ENCODE measurements at places on chromosomes 3 and 15.

DNA sequence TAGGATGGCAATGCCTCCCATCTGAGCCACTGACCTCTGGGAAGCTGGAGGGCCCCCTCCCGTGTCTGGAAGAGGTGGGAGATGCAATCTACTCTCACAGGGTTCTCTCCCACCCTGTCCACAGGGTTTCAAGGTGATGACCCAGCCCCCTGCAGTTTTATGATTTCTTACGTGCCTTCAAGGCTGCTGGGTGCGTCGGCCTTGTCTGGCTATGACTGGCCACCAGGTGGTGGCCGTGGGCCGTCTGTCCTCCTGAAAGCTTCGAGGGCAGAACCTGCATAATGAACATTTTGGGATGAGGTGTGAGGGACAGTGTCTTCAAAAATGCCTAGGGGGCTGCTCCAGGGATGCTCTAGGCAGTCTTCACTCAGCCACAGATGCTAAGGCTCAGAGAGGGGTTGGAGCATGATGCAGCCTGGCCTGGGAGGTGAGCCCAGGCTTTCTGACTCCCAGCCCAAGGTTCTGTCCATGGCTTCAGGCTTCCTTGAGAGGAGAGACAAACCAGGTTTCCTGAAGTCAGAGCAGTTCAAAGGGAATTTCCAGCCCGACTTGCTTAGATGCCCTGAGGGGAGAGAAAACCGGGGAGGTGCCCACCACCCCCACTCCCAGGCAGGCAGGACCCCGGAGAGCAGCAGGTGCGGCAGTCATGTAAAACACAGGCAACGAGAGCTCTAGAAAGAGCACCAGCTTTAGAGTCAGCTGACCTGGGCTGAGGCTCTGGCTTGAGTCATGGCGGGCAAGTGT, 18.7 kb downstream of the ISG20 start:
- no peak for DNase-seq

GRCh38 chr3:168926426-168926825, 737.1 kb downstream of the MECOM start:
- DNase-seq, result no peak

DNA sequence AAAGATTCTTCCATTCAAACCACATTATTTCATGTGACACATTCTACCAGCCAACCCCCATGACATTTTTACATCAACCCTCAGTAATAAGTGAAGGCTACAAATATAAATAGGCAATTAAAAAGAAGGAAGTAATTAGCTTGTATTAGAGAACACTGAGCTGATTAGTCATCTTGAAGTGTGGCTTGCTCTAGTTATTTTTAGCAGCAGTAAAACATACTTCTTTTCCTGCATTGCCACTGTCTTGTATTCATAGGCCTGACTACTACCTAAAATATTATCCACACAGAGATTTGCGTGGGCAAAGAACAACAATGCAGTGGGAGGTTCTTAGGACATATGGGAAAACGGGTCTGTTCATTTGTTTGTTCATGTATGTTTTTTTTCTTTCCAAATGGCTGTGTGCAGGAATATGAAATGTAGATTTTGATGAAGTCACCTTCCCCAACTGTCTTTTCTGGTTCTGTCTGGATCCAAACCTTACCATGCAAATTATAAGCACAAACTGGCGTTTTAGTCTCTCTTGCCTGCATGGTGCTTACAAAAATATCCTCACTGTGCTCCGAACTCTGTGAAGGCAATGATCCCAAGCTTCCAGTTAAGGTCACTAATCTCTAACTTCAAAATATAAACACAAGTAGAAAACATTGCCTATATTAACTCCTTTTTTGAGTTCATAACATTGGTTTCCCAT, 31.5 kb upstream of the TM4SF4 start:
- DNase-seq, result no peak

GRCh38 chr3:110459021-110459420, 612.6 kb upstream of the NECTIN3 start:
- DNase-seq, result no peak

- no peak for DNase-seq
Measured at GRCh38 chr15:71752604-71753289, 57.6 kb upstream of the NR2E3 start.
